ENCODE measurements at places on chromosomes 6 and 20. TPM values are rescaled to one million over a fixed set of nuclear protein-coding genes. Genes with fewer than 3 reads are reported as not detected.

The FOXA2 gene
- total RNA-seq: not detected

The CLVS2 gene
- not detected for total RNA-seq

The HRH3 gene
- total RNA-seq: not detected

The FOXF2 gene
- not detected for total RNA-seq

The NCR2 gene
- total RNA-seq: 0.45 TPM

The BPIFB6 gene
- not detected for total RNA-seq

GRCh38 chr6:165988757-165989456, 178.7 kb downstream of the TBXT start:
- peaks cover 63% of the 10 kb centered on the region for H3K27me3 ChIP-seq
- no peak overlapping the region for H3K27ac ChIP-seq
- H3K4me3 ChIP-seq: no peak overlapping the region

- peaks cover 10% of the 10 kb centered on the region for H3K4me1 ChIP-seq
- no peaks in the 10 kb centered on the region for H3K36me3 ChIP-seq
Measured at GRCh38 chr20:51127713-51128112, 104.8 kb upstream of the KCNG1 start.

DNA sequence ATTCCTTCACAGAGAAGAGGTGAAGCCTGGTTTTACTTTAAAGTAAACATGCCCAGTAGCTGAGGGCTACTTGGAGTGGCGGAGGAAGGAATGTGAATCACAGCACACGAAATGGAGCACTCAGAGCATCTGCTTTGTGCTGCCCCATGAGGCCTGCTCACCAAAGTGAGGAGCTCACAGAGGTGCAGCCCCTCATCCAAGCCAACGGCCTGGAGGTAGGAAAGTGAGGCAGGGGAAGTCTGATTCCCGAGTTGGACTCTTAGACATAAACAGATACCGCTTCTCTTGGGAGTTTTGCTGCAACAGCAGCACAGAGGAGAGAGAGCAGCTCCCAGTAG, 3.6 kb downstream of the YTHDF1 start:
- H3K36me3 ChIP-seq: peaks cover 53% of the 10 kb centered on the region
- H3K4me1 ChIP-seq: peaks cover 45% of the 10 kb centered on the region
- H3K4me3 ChIP-seq: no peak overlapping the region
- no peaks in the 10 kb centered on the region for H3K27me3 ChIP-seq
- no peak for DNase-seq

GRCh38 chr20:63345328-63346100, 15.6 kb downstream of the CHRNA4 start:
- H3K4me1 ChIP-seq: no peaks in the 10 kb centered on the region
- no peak for DNase-seq

DNA sequence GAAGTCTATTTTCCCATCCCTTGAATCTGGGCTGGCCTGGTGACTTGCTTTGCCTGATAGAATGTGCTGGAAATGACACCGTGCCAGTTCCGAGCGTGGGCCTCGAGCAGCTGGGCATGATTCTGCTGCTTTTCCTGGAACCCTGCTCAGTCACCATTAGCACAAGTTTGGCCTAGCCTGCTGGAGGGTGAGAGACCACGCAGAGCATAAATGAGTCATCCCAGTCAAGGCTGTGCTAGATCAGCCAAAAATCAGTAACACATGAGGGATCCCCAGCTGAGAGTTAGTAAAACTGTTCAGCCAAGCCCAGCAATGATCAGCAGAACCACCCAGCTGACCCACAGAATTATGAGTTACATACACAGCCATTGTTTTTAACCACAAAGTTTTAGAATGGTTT, 74.8 kb upstream of the TOP1 start:
- no peaks in the 10 kb centered on the region for H3K4me1 ChIP-seq
- peaks cover 18% of the 10 kb centered on the region for H3K27me3 ChIP-seq
- H3K36me3 ChIP-seq: no peaks in the 10 kb centered on the region
- no peak for DNase-seq
- H3K4me3 ChIP-seq: no peak overlapping the region
- H3K27ac ChIP-seq: no peak overlapping the region

DNA sequence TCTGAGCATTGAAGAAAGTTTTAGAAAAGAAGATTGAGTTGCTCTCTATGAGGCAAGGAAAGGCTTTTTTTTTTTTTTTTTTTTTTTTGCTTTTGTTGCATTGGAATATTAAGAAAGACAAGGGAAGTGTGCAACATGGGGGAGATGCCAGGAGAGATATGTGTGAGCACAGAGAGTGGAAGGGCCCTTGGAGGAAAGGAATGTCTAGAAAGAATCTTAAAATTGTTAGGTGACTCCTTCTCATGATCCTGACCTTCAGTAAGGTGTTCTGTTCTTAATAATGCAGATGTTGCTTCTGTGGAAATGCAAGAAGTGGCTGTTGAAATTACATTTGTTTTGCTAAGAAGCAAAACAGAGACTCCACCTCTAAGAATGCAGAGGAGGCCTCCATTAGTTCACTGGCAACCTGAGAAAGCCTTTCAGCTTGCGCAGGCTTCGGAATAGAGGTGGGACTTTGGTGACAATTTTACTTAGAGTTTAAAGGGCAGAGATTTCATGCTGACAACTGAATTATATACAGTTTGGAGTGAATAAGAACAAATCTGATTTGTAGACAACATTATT, 118.0 kb upstream of the ASCC3 start:
- H3K4me3 ChIP-seq: no peak overlapping the region
- H3K36me3 ChIP-seq: no peaks in the 10 kb centered on the region
- no peaks in the 10 kb centered on the region for H3K4me1 ChIP-seq
- H3K27me3 ChIP-seq: peaks cover 2% of the 10 kb centered on the region

DNA sequence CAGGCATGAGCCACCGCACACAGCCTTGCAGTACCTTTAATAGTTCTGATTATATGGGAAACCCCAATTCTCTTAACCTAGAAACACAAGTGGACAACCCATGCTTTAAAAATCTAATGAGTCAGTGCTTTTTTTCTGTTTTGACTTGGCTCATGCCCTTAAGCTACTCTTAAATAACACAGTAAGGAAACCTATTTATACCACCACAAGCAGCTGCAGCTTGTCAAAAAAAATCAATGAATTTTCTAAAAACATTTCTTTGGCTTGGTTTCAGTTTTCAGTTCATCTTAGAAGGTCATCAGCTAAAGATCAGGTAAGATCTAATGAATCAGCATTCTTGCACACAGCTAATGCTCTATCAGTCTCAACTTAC, 124.1 kb upstream of the DST start:
- H3K4me3 ChIP-seq: no peak overlapping the region
- H3K4me1 ChIP-seq: no peaks in the 10 kb centered on the region
- no peaks in the 10 kb centered on the region for H3K27me3 ChIP-seq
- DNase-seq: no peak
- H3K36me3 ChIP-seq: no peaks in the 10 kb centered on the region

GRCh38 chr20:61958773-61959700, 106.6 kb downstream of the TAF4 start:
- peaks cover 12% of the 10 kb centered on the region for H3K27me3 ChIP-seq
- H3K36me3 ChIP-seq: no peaks in the 10 kb centered on the region
- H3K4me1 ChIP-seq: no peaks in the 10 kb centered on the region
- no peak overlapping the region for H3K27ac ChIP-seq

GRCh38 chr6:168343239-168344150, 23.9 kb upstream of the DACT2 start:
- H3K4me3 ChIP-seq: no peak overlapping the region
- H3K27ac ChIP-seq: no peak overlapping the region
- H3K27me3 ChIP-seq: no peaks in the 10 kb centered on the region
- no peak for DNase-seq
- no peaks in the 10 kb centered on the region for H3K4me1 ChIP-seq
- no peaks in the 10 kb centered on the region for H3K36me3 ChIP-seq

- H3K4me1 ChIP-seq: peaks cover 8% of the 10 kb centered on the region
- H3K4me3 ChIP-seq: no peak overlapping the region
- no peak overlapping the region for H3K27ac ChIP-seq
- no peak for DNase-seq
- H3K36me3 ChIP-seq: no peaks in the 10 kb centered on the region
- H3K27me3 ChIP-seq: peaks cover 2% of the 10 kb centered on the region
Measured at GRCh38 chr20:35290186-35290886, 1.9 kb downstream of the FAM83C start.

DNA sequence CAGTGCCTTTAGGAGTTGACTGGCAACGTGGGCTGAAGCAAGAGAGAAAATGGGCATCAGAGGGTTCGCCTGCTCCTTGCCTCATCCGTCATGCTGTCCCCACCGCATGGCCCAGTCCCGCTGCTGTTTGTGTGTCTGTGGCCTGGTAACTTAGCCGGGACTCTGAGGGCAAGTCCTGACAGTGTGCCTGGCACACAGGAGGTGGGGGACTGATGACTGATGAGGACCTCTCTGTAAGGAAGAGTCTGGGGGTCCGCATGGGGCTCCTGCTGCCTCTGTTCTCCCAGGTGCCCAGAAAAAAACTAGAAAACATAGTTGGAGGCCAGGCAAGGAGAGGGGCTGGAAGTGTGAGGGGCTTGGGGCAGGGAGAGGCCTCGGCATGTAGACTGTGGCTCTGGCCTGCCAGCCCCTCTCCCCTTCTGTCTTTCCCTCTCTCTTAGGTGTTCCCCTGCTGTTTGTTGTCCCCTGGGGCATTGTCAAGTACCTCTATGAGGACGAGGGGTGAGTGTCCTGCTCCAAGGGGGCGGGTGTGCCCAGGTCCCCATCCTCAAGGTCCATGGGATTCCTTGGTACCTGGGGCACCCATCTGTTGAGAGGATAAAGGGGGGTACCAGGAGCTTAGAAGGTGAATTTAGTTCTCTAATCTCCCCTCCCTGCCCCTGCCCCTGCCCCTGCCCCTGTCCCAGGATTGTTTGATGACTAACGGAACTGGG, 29.5 kb downstream of the GLP1R start:
- no peak overlapping the region for H3K27ac ChIP-seq
- H3K4me1 ChIP-seq: no peaks in the 10 kb centered on the region
- no peak for DNase-seq

DNA sequence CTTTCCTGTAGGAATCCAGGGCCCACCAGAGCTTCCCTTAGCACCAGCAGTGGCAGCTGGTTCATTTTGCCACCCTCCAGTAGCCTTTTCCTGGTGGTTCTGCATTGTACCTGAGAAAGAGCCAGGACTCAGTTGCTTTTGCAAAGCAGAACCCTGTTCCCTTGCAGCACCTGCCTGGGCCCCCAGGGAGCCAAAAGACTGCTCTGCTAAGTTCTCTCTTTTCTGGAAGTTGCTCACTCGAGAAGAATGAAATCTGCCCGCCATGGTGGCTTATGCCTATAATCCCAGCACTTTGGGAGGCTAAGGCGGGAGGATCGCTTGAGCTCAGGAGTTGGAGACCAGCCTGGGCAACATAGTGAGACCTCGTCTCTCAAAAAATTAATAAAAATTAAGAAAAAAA, 24.0 kb downstream of the GHRH start:
- H3K27me3 ChIP-seq: no peaks in the 10 kb centered on the region
- no peak for DNase-seq
- no peak overlapping the region for H3K4me3 ChIP-seq
- no peak overlapping the region for H3K27ac ChIP-seq
- H3K4me1 ChIP-seq: no peaks in the 10 kb centered on the region

DNA sequence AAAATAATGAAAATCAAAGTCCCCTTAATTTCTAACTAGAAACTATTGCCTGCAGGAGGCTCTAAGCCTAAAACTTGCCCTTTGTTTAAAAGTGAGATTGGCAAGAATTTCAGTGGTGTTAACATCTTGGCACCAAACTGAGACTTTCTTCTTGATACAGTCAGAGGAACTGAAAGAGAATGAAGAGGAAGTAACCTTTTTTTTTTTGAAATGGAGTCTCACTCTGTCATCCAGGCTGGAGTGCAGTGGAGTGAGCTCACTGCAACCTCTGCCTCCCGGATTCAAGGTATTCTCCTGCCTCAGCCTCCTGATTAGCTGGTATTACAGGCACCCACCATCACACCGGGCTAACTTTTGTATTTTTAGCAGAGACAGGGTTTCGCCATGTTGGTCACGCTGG, 3.6 kb downstream of the DOP1A start:
- H3K27ac ChIP-seq: no peak overlapping the region
- DNase-seq: no peak
- H3K4me3 ChIP-seq: no peak overlapping the region
- H3K36me3 ChIP-seq: peaks cover 11% of the 10 kb centered on the region
- no peaks in the 10 kb centered on the region for H3K27me3 ChIP-seq
- peaks cover 31% of the 10 kb centered on the region for H3K4me1 ChIP-seq

DNA sequence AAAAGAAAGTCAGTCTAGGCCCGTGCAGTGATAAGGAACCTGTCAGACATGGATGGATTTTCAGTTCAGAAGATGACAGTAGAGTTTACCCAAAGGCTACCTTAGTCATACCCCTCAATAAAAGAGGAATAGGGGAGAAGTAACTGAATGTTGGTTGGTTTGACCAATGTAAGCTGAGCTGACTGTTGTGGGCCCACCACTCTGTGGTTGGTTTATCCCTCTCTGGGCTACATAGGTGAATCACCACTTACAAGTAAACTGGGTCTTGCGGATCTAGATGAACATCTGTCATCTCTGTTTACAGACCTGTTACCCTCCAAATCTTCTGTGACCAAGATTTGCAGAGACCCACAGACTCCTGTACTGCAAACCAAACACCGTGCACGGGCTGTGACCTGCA, 37.2 kb upstream of the MYLK2 start:
- no peak for DNase-seq
- no peaks in the 10 kb centered on the region for H3K4me1 ChIP-seq
- H3K27ac ChIP-seq: no peak overlapping the region
- H3K36me3 ChIP-seq: peaks cover 73% of the 10 kb centered on the region

GRCh38 chr20:63534427-63534830, 2.7 kb downstream of the PTK6 start:
- peaks cover 19% of the 10 kb centered on the region for H3K4me1 ChIP-seq
- H3K36me3 ChIP-seq: no peaks in the 10 kb centered on the region
- no peak for DNase-seq
- H3K27me3 ChIP-seq: no peaks in the 10 kb centered on the region
- H3K27ac ChIP-seq: no peak overlapping the region
- H3K4me3 ChIP-seq: no peak overlapping the region

GRCh38 chr6:64815718-64816117, 891.3 kb downstream of the EYS start:
- no peaks in the 10 kb centered on the region for H3K27me3 ChIP-seq
- H3K4me1 ChIP-seq: no peaks in the 10 kb centered on the region
- no peak overlapping the region for H3K27ac ChIP-seq
- H3K4me3 ChIP-seq: no peak overlapping the region

- no peaks in the 10 kb centered on the region for H3K27me3 ChIP-seq
- H3K4me1 ChIP-seq: peaks cover 15% of the 10 kb centered on the region
- peaks cover 64% of the 10 kb centered on the region for H3K36me3 ChIP-seq
- DNase-seq: no peak
- no peak overlapping the region for H3K4me3 ChIP-seq
Measured at GRCh38 chr6:7604003-7604402, 14.0 kb downstream of the SNRNP48 start.

DNA sequence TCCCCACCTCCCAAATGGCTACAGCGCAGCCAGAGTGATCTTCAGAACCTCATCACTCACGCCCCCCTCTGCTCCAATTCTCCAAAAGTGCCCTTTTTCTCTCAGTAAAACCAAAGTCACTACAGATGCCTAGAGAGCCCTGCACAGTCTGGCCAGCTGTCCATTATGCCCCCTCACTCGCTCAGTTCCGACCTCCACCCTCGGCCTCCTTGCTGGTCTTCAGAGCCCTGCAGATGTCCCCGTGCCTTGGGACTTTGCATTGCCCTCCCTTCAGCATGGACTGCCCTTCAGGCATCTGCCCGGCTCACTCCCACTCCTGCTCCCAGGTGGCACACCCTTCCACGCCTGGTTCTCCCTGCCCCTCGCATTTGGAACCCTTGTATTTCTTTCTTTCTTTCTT, 1.1 kb upstream of the RAET1E start:
- H3K36me3 ChIP-seq: no peaks in the 10 kb centered on the region
- H3K27me3 ChIP-seq: peaks cover 12% of the 10 kb centered on the region
- H3K4me3 ChIP-seq: no peak overlapping the region
- peaks cover 16% of the 10 kb centered on the region for H3K4me1 ChIP-seq
- DNase-seq: no peak
